ENCODE measurements at places on chromosomes 2 and 18.
A peak's percentile ranks its signal among the peaks of the same experiment; 100 is the strongest.

DNA sequence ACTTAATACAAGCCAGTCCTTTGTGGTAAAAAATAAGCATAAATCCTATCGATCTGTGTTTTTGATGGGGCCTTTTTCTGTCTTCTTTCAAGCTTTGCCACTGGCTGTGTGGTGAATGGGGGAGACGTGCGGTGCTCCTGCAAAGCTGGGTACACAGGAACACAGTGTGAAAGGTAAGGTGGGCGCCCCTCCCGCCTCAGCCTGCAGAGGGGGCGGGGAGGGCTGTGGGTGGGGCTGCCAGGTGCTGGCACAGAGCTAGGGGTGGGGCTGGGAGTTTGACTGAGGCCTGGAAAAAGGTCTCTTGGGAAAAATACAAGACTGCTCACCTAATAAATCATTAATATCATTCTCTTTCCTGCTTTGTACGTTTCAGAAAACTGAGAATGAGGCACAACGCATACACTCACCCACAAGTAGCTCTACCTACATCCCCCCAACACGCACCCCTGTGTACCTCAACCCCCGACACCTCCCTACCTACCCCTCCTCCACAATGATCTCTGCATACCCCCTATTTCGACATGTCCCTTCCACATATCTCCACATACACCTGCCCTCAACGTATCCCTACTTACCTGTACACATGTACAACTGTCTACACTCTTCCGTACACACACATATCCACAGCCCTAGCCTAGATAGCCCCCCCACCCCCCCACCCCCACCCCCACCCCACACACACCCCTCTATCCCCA is 129.7 kb upstream of the TTC39C start:
- no peak for DNase-seq

DNA sequence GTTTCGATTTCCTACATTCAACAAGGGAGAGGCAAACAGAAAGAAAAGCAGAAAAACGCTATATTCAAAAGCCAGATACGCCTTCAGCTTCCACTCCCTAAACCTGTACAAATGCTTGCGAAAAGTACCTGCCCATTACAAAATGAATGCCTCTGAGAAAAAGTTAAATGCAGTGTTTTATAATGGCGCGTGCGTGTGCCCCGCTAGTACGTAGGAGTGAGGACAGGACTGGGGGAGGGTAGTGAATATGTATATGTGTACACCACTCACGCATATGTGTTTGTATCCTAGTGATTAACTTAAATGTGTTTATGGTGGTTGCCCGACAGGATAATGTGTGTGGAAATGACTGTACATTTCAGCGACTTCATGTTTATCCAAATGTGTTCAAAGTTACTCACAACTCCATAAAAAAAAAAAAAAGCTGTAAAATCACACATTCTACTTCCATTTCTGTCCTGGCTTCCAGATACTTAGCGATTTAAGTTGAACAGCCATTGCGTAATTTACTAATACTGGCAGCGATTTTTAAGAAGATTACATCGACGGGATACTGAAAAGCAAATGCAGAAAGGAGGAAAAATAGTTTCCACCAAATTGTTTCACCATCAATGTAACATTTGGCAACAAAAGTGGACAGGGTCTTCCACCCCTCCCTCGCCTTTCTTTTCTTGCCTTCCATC is 1.3 kb downstream of the NEUROD1 start:
- DNase-seq = no peak

DNA sequence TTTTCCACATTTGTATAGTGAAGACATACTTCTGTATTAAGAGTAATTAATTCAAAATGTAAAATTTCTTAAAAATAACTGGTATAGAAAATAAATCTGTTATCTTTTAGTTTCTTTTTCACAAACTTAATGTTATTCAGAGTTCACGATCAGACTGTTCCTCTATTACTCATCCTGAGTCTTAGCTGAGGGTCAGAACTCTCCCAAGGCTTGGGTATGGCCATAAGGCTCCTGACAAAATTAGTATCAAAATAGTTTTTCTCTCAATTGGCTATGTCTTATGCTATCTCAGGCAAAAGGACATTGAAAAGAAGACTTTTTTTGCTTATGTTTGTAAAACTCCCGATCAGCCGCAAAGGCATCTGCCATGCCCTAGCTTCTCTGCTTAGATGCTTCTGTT is 56.1 kb upstream of the NAB1 start:
- no peak for DNase-seq

GRCh38 chr18:63433334-63433866 is 11.1 kb upstream of the VPS4B start:
- DNase-seq = no peak

GRCh38 chr2:31442376-31442775 is 27.8 kb upstream of the XDH start:
- no peak for DNase-seq

- no peak for DNase-seq
Observed at GRCh38 chr2:230941202-230942180, 16.4 kb upstream of the GPR55 start.

- DNase-seq = peak; percentile 7
Observed at GRCh38 chr2:29113891-29114321, 1.3 kb upstream of the CLIP4 start.

GRCh38 chr2:19767899-19768298 is 133.9 kb downstream of the TTC32 start:
- DNase-seq = no peak

GRCh38 chr18:23088310-23088709 is 47.0 kb upstream of the CABLES1 start:
- no peak for DNase-seq

DNA sequence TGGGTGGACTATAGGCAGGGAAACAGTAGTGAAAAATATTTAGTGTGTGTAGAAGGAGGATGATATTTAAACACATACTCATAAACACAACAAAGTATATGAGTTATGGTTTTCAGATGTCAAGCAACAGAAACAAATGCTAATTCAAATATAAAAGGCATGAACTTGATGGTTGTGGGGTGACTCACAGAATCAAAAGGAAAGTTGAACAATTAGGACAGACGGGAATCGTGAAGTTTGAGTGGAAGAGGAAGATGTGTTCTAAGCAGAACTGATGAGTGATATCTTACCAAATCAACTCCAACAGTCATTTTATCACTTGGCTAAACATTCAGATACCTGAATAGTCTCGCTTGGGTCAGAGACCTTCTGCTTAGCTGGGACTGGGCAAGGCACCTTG is 53.6 kb upstream of the ITGA6 start:
- no peak for DNase-seq

- no peak for DNase-seq
Observed at GRCh38 chr18:9838144-9838877, 47.5 kb upstream of the TXNDC2 start.

- no peak for DNase-seq
Observed at GRCh38 chr2:62941413-62941812, 109.2 kb upstream of the OTX1 start.

GRCh38 chr2:96907115-96908041 is 37.5 kb upstream of the SEMA4C start:
- no peak for DNase-seq

GRCh38 chr2:219119422-219120043 is 41.1 kb downstream of the NHEJ1 start:
- DNase-seq = peak; percentile 54

DNA sequence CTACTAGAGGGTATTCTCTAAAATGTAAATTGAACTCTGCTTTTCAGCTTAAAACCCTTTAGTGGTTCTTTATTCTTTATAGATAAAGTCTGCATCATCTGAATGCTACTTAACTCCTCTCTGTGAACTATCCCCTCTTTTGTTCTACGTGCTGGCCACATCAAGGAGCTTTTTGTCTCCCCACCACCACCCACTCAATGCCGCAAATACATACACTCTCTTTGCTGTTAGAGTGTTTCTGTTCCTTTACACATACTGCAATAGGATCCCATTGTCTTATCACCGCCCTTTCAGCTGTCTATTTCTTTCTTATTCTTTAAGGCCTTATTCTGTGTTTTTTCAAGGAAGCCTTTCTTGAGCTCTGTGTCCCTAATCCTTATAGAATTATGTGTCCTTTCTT is 83.3 kb downstream of the EML4 start:
- peak; percentile 30 for DNase-seq

GRCh38 chr2:126880324-126880723 is 18.4 kb upstream of the TEX51 start:
- DNase-seq = no peak

GRCh38 chr18:10119991-10120390 is 206.2 kb downstream of the VAPA start:
- no peak for DNase-seq

- DNase-seq = no peak
Observed at GRCh38 chr2:69718338-69718965, 23.5 kb upstream of the ANXA4 start.

- DNase-seq = peak; percentile 36
Observed at GRCh38 chr18:62505669-62506494, 16.9 kb upstream of the ZCCHC2 start.

DNA sequence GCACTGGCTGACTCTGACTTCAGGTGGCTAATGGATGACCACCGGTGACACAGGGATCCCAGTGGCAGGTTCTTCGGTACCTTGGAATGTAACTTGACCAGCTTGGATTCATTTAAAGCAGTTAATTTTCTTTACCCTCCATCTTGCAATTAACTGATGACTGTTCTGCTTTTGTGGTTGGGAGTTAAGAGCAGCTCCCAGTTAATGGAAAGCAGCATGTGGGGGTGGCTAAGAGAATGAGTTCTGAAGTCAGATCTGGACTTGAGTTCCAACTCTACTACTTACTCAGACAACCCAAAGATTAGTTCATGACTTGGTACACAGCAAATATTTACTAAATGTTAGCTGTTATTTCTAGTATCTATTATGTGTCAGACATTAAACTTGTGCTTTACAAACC is 58.5 kb downstream of the FAM228A start:
- no peak for DNase-seq

GRCh38 chr18:5137261-5137660 is 59.8 kb downstream of the AKAIN1 start:
- no peak for DNase-seq

- no peak for DNase-seq
Observed at GRCh38 chr2:32773448-32773808, 145.6 kb downstream of the TTC27 start.

DNA sequence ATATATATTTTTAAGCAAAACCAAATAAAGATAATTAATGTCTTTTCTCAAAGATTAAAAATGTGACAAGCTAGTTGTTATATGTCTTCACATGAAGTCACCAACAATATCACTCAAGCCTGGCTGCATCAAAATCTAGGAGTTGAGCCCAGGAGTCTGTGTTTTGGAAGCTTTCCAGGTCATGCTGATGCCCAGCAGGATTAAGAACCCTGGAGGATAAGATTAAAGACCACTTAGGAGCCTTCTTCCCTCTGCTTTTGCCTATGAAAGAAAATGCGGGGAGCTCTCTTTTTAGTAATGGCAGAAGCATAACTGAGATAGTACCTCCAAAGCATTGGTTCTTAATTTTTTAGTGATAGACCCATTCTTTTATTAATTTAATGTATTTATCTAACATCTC is 157.4 kb downstream of the ASXL3 start:
- no peak for DNase-seq

DNA sequence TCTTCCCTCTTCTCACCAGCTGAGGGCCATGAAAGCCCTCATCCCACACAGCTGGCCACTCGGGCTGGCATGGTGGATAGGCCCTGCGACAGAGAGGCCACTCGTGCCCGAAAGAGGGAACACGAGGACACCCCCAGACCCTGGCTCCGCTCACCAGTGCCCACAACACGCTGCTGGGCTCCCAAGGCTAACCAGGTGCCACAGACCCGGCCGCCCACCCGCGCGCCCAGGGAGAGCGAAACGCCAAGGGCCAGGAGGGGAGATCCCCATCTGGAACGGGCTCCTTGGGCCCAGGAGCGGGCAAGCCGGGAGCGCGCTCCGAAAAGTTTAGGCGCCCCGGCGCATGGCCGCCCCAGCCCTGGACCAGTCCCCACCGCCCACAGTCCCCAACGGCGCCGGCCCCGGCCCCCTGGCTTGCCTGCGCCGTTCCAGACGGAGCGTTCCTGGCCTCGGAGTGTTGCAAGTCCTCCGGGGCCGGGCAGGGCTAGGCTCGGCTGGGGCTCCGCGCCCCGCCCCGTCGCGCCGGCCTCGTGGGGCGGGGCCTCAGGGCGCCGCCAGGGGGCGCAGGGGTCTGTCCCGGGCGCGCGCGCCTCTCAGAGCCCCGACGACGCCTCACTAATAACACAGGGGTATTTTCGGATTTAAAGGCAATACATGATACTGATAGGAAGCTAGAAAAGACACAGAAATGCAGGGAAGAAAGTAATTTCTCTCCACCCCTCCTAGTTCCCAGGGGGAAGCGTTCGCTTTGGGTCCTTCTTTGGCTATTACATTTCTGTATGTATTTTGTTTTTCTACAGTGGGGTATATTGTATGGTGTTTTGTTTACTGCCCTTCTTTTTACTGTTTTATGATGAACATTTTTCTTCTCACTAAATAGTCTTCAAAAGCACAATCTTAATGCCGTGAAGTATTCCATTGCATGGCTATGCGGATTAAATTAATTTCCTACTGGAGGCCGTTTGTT is at the start of gene TMBIM1:
Gene TMBIM1 (minus strand): TSS at position 456 of the 967 bp plus-strand sequence. CDS start 10,362 bp downstream, outside the sequence.
- peak; percentile 88 for DNase-seq

DNA sequence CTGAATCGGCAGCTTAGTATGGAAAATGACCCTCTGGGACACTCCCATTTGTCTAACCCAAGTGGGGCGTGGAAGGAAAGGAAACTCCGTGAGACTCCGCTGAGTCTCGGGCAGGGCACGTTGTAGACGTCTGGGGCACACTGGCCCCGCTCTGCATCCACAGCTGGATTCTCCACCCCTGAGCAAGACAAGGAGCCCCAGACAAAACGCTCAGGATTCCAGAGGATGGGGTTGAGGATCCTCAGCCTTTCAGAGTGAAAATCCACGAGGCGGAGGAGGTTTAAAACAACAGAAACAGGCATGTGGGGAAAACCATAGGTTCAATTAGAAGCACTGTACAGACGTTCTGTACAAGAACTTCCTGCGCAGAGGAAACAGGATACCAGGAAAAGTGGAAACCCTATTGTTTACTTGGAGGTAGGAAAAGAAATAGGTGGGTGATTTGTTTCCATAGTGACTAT is 124.9 kb upstream of the ZNF236 start:
- DNase-seq = no peak

- no peak for DNase-seq
Observed at GRCh38 chr18:2921778-2922177, 75.0 kb downstream of the EMILIN2 start.

- no peak for DNase-seq
Observed at GRCh38 chr2:221480821-221481220, 91.3 kb downstream of the EPHA4 start.

- no peak for DNase-seq
Observed at GRCh38 chr2:42060718-42061619, 13.1 kb downstream of the PKDCC start.

GRCh38 chr2:59726228-59727120 is 827.0 kb downstream of the BCL11A start:
- DNase-seq = no peak

DNA sequence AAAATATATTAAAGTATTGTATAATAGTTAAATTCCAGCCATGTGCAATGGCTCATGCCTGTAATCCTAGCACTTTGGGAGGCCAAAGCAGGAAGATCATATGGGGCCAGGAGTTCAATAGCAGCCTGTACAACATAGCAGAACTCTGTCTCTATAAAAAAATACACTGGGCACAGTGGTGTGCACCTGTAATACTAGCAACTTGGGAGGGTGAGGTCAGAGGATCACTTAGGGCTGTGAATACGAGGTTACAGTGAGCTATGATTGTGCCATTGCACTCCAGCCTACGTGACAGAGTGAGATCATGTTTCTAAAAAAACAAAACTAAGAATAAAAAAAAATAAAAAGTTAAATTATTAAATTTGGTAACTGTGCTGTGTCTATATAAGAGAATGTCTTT is 36.1 kb downstream of the ZRANB3 start:
- no peak for DNase-seq

All from CD4-positive, alpha-beta T cell treated with Interleukin-12 subunit alpha and Interleukin-12 subunit beta, for 1 hour (primary cell).